ENCODE measurements at places on chromosomes 1 and 21.

- DNase-seq, result no peak
Observed at GRCh38 chr1:208233978-208234377, 10.2 kb downstream of the PLXNA2 start.

GRCh38 chr1:227422581-227422980 is 104.3 kb upstream of the CDC42BPA start:
- no peak for DNase-seq

GRCh38 chr1:225465793-225466517 is 38.1 kb upstream of the LBR start:
- DNase-seq, result no peak

GRCh38 chr1:164982545-164982944 is 374.0 kb downstream of the LMX1A start:
- DNase-seq, result no peak

- peak; percentile 51 for DNase-seq
Observed at GRCh38 chr1:206583707-206584648, 28.3 kb downstream of the EIF2D start.

- no peak for DNase-seq
Observed at GRCh38 chr1:234776256-234776875, 166.4 kb upstream of the IRF2BP2 start.

GRCh38 chr1:199545780-199546179 is 481.7 kb upstream of the NR5A2 start:
- DNase-seq, result no peak

DNA sequence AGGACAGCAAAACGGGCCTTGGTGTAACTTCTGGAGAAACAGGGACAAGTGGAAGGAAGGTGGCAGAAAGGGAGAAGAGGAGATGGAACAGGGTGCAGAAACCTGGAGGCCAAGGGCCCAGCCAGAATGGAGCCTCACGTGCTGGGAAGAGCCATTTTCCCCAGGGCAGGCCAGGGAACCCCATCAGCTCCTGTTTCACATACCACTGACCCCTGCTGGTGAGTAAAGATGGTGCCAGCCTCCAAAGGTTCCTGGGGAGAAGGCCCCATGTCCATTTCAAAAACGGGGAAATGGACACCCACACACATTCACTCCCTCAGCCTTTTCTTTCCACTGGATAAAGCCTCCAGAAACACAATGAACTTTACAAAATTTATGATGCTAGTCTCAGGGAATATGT is 57.6 kb upstream of the JUN start:
- DNase-seq, result no peak

DNA sequence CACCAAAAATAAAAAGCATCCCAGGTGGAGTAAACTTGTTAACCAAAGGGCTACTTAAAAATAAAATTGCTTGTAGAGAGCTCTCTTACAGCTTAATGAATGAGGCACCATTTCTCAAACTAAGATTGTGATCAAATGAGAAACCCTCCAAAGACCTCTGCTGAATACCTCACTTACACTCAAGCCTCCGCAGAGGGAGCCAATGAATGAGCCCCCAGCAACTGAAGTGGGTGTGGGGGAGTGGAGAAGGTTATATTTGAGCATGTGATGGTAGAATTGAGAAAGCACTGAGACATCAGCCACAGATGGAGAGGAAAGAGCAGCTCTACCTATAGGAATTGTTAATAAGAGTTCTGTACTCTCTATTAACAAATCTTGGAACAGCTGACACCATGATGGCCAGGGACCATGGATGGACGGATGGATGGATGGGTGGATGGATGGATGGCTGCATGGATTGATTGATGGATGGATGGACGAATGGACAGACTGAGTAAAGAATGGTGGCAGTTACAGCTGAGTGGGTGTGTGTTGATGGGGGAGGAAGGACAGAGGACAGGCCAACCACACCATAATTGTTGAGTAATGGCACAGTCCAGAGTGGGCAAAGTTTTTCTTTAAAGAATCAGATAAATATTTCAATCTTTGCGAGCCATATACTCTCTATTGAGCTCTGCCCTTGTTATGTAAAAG is 20.3 kb upstream of the TIAM1 start:
- DNase-seq, result no peak

DNA sequence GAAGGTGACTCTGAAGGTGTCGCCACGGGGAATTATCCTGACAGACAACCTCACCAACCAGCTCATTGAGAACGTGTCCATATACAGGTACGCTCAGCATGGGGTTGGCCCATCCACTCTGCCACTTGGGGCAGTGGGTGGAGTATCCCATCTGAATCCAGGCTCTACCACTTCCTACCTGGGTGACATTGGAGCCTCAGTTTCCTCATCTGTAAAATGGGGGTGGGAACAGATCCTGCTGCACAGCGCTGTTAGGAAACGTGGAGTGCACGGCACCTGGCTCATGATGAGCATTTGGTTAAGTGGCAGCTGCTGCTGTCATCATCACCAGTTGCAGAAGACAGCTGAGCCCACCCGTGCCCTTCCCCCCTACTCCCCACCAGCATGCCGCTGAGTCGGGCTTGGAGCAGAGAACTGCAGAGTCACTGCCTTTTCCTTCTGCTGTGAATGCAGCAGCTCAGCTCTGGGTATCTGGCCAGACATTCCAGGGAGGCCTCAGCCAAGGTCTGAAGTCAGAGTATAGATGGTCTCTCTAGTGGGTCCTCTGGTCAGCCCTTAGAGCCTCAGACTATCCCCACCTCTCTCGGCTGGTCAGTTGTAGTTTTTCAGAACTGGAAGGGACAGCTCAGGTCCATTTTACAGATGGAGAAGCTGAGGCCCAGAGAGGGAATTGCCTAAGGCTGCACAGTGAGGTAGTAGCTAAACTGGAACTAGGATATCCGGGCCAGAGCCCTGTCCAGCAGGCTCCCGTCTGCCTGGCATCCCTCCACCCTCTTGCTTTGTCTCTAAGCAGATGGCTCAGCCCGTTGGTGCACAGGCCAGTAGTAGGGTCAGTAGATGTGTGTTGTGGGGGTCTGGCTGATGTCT is 11.7 kb downstream of the LDLRAP1 start:
- no peak for DNase-seq

- no peak for DNase-seq
Observed at GRCh38 chr1:156308078-156308477, 9.0 kb upstream of the VHLL start.

DNA sequence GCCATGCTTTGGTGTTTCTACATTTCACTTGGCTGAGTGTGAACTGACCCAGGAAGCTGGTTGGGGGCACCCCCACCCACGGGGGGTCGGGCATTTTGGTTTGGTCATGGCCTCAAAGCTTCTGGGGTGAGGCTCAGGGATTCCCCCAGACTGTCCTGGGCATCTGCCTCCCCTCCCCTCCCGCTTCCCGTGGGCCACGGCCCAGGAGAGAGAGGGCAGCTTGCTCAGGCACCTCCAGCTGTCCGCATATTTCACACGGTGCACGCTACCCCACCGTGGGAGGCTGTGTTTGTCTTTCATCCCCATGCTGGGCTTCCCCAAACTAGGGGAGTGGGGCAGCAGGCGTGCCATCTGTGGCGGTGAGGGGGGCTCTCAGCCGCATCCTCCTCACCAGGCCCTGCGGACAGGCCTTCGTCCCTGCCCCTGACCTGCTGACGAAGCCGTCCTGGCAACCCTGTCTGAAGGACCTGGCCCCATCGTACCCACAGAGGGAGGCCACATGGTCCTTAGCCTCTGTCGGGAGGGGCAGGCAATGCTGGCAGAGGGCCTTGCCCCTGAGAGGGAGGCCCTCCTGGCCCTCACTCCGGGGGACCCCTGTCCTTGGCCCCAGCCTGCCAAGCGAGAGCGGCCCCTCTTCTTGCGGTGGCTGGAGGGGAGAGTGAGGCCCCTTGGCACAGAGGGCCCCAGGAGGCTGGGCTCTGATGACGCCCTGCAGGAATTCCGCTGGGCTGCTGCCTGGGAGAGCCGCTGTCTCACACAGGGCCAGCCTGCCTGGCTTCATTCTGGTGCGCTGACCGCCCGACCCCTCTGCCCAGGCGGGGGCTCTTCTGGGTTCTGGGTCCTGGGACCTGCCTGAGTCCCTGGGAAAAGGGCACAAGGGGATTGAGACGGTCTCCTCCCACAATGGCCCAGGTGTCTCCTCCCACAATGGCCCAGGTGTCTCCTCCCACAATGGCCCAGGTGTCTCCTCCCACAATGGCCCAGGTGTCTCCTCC is 22.1 kb downstream of the TP73 start:
- DNase-seq, result no peak

DNA sequence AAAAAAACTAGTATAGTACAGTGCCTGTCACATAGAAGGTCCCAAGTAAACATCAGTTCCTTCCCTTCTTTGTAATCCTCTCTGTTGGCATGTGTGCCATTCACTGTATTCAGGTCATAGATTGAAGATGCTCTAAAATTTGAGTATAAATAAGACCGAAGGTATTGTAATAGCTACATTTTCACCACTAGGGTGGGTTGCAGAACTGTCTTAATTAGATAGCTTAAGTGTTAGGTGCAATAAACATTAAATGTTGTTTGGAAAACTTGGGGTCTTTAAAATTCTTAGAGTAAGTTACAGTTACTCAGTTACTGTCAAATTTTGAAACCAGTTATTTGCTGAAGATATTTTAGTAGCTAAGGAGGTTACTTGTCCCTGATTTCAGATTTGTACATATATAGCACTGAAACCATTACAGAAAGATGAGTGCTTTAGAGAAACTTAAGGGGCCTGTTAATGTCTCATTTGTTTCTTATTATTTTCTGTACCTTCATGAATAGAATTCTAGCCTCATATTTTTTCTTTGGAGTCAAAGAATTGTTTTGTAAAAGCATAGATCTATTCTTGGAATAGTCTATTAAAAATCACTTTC is 24.3 kb downstream of the PER3 start:
- no peak for DNase-seq

DNA sequence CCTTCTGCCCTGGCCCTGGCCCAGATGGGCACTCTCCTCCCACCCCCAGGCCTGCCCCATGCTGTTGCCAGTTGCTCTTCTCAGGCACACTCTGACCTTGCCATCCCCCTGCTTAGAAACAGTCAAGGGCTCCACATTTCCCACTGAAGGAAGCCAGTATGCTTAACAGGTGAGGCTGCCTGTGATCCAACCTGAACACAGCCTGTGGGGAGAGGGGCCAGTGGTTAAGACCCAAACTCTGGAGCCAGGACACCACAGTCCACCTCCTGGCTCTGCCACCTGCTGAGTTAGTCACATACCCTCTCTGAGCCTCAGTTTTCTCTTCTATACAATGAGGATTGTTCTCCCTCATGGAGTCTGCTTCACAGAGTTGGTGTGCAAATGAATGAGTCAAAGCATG is 526.9 kb downstream of the MATN1 start:
- DNase-seq, result no peak

DNA sequence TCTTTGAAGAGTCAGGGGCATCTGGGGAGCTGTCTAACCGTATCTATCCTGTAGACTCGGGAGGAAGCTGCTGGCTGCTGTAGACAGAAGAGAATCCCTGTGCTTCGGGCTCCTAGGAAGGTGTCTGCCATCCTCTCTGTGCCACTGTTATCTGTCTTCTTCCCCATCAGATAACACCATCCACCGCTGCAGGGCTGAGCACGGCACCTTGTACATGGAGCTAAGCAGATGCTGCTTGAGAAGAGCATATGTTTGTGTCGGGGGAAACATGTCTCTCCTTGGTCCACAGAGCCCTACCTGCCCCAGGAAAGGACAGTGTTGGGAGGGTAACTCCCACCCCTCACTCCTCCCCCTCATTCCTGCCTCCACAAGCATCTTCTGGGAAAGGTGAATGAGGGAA is 1.4 kb upstream of the MAPKAPK2 start:
- no peak for DNase-seq

DNA sequence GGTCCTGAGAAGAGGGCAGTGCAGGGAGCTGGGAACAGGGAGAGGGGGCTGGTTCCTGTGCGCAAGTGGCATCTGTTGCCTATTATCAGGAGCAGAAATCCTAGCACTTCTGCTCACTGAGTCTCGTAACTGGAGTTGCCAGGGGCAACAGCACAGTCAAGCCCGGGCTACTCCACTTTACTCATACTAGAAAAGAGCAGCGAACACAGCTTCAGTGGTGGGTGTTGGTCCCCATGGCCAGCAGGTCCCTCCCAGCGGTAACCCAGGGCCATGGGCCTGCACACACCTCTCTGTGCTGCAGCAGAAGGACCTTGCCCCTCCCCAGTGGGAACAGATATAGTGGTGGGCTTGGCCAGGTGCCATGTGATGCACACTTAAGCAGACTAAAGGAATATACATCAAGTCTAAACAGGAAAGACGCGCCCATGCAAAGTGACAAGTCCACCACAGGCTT is 8.5 kb downstream of the PYCR2 start:
- DNase-seq, result no peak

DNA sequence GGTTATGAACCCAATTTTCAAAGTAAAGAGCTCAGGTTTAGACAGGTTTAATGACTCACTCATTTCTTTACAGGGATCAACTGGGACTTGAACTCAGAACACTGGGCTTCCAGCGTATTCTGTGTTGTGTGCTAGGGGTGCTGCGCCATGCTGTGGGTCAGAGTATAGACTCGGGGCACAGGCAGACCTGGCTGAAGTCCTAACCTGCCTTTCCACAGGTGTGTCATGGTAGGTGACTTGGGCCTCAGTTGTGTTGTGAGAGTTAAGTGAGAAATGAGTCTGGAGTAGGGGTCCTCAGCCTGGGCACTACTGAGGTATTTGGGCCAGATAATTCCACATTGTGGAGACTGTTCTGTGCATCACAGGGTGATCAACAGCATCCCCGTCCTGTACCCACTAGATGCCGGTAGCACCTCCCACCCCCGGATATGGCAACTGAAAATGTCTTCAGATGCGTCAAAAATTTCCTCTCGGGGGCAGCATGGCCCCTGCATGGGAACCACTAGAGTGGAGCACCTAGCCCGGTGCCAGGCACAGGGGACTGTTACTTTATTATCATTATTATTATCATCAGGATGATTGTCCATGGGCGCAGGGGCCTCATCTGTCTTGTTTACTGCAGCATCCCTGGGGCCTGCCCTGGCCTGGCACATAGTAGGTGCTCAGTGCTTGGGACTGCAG is 575.5 kb downstream of the PTPRU start:
- no peak for DNase-seq

DNA sequence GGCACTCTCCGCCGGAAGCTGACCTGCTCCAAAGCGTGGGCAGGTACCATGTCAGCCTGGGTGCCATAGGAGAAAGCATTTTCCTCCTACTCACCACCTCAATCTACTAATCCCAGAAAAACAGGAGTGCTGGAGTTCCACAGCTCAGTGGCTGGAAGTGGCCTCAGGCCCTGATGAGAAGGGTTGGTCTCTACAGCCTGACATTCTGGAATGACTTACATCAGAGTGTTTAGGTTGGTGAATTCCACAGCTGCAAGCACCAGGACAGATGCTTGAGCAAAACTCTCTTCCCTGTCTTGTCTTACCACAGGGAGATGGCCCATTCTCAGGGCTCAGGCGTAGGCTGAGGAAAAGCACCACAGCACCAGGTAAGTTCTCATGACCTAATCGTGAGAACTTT is 5.5 kb downstream of the SEC16B start:
- no peak for DNase-seq
